ENCODE measurements at places on chromosomes 11 and 22. TPM values are rescaled to one million over a fixed set of nuclear protein-coding genes. Genes with fewer than 3 reads are reported as not detected.

SEZ6L gene
- not detected for total RNA-seq

MTMR3 gene
- total RNA-seq: 26.0 TPM

CRYBB3 gene
- not detected for total RNA-seq

DNA sequence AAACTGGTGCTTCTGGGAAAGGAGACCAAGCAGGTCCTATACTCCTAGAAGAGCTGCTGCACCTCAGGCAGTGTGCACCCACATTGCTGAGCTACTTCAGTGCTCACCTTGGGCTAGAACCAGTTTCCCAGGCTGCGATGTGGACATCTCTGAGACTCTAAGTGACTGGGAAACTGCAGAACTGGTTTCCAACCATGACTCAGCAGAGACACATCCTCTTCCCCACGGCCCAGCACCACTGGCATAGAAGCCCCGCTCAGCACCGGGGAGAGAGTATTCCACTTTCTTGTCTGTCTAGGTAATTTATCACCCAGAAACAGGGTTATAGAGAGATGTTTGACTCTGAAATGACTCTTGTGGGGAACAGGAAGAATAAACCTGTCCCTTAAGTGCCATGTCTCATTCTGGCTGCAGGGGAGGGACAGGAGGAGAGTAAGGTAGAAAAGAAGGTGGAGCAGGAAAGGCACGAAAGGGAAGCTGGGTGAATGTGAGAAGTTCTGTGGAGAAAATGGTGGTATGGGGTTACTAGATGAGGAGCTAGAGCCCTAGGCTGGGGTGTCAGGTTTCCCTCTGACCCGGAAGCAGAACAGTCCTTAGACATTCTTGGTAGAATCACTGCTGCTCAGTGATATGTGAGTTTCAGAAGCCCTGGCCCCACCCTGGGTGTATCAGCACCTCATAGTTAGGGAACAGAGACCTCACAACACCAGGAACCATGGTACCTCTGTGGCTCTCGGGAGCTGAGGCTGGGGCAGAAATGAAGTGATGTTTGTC lies 340.4 kb upstream of the NCAM1 start:
- DNase-seq: no peak

DNA sequence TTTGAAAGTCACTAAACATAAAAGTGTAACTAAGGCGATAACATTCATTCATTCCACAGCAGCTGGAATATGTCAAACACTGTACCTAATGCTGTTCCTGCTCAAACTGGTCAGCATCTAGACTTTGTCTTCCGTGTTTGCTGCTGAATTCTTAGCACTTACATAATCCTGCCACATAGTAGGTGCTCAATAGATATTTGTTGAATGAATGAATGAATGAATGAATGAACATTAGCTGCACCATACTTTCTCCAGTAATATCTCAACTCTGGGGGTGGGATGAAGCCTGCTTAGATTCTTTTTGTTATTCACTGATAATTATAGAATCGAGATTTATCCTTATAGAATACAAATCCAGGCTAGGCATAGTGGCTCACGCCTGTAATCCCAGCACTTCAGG lies 6.6 kb upstream of the RNF169 start:
- DNase-seq: no peak

GRCh38 chr11:46447544-46447943 lies 56.0 kb upstream of the CHRM4 start:
- no peak for DNase-seq

GRCh38 chr22:26430600-26430999 lies 1.5 kb downstream of the ASPHD2 start:
- peak; percentile 7 for DNase-seq

GRCh38 chr11:82978422-82979099 lies 77.0 kb downstream of the DDIAS start:
- DNase-seq: no peak

DNA sequence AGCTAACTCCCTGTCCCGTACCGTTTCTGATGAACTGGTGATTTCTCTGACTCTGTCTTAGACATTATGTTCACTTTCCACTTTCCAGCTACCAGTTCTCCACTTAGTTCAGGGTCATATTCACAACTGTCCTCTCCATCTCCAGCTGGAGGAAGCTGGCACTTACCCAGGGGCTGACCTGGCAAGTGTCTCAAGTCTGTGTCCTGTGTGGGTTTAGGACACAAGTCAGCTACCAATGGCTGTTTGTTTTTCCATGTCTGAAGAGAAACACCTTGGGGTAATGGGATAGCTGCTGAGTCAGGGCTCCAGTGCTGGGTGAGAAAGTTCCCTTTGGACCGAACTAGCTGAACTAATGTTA lies 134.4 kb downstream of the CSNK2A3 start:
- DNase-seq: no peak
